ENCODE measurements at places on chromosomes 16 and 17.

DNA sequence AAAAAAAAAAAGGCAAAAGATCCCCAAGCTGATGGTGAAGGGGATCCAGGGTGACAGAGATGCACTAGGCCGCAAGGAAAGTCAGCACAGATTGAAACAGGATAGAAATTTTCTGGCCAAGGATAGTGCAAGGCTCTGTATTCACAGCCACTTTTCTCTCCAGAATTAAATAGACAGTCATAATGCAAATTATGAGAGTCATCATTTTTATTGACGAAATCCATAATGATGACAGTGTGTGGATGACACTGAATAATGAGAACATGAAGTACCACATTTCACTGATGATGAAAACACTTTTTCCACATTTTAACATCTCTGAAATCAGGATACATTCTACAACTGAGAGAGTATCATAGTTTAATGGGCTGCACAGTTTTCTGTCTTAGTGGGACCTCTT lies 72.5 kb downstream of the CDYL2 start:
- no peak for DNase-seq

DNA sequence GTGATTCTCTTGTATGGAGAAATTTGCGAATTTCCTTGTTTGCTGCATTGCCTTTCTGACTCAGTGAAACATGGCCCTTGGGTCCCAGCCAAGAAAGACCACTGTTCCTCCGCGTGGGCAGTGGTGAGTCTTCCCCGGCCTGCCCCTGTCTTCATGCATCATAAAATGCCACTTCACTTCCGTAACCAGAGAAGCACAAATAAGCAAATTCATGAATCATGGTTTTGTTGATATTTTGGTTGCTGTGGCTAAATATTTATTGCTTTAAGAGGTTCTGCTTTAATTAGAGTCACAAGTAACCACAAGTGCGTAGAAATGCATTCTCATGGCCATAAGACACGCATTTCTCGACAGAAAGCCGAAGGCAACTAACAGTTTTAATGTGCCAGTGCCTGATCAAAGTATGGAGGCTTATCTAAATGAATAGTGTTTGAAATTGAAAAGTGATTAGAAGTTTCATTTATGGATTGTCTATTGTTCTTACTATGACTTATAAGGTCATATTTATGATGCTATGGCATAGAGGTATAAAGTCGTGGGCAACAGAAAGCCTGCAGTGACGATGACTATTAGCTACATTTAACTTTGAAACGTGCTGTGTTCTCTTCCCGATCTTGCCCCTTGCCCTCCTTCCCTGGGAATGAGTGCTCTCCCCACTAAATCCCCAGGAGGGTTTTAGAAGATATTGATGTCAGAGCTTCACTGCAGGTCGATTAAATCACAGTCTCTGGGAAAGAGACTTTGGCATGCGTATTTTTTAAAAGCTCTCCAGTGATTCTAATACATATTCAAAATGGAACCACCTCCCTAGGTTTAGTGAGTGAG lies 76.0 kb downstream of the WIPI1 start:
- no peak for DNase-seq

DNA sequence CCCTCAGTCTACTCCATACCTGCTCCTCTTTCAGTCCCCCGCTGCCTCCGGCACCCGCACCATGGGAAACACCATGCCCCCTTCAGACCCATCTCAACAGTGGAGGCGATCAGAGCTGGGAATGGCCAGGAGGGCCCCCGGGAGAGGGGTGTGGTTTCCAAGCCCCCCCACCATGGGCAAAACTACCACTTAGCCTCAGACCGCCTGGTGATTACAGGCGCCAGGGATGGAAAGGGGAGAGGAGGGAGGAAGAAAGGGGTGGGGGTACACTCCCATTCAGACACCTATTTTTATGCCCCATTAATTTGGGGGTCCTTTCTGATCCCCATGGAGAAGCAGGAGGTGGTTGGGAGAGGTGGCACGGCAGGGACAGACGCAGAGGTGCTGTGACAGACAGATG lies at the start of gene C17orf114:
C17orf114 (minus strand) TSS at position 101 of the 400 bp plus-strand sequence.
- DNase-seq, result no peak

DNA sequence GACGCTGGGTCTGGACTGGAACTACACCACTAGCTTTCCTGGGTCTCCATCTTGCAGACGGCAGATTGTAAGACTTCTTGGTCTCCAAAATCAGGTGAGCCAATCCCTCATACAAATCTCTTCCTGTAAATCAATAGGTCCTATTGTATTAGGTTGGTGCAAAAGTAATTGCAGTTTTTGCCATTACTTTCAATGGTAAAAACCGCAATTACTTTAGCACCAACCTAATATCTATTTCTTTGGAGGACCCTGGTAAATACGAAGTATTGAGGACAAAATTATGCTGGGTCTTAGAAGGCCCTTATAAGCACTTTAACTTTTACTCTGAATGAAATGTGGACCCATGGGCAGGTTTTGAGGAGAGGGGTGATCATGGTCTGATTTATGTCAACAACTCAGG lies 330.6 kb upstream of the C16orf82 start:
- DNase-seq, result no peak

- no peak for DNase-seq
Observed at GRCh38 chr16:17063201-17064139, 407.3 kb downstream of the XYLT1 start.

GRCh38 chr16:58634265-58634802 lies 4.7 kb upstream of the CNOT1 start:
- DNase-seq, result no peak

DNA sequence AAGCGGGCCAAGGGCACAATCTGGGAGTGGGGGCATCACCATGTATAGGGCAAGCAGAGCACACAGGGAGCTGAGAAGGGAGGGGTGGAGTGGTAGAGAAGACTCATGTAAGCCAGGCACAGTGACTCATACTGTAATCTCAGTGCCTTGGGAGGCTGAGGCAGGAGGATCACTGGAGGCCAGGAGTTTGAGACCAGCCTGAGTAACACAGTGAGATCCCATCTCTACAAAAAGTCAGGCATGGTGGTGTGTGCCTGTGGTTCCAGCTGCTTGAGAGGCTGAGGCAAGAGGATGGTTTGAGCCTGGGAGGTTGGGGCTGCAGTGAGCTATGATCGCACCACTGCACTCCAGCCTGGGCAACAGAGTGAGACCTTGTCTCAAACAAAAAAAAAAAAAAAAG lies 40.8 kb downstream of the ARHGAP27 start:
- no peak for DNase-seq

DNA sequence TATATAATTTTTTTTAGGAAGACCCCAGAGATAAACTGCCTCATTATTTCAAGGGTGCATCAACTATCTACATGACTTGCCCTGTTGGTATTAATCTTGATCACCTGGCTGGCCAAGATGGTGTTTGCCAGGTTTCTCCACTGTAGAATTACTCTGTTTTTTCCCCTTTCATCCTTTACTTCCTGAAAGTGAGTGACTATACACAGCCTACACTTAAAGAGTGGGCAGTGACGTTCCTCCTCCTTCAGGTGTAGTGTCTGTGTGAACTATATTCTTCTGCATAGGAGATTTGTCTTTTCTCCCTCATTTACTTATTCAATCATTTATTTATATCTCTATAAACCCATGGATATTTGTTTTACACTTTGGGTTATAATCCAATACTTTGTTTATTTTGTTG lies 246.7 kb downstream of the IRF8 start:
- DNase-seq, result no peak

DNA sequence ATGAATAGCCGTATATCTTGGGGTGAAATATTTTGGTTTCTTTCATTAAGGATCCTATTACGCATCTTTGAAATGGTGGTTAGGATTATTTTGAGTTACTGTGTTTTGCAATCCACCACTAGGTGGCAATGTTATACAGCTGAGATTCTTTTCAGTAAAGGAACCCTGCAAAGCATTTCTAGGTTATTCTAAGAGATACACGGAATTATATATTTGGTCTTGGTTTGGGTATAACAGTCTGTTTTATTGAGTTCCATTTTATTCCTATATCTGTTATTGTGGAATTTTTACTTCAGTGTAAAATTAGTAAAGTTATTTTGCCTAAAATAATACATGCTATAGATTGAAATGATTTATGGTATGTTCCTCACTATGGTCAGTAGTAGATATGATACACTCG lies 62.9 kb upstream of the CPHXL start:
- no peak for DNase-seq

- no peak for DNase-seq
Observed at GRCh38 chr17:59611503-59611902, 8.2 kb upstream of the CLTC start.

DNA sequence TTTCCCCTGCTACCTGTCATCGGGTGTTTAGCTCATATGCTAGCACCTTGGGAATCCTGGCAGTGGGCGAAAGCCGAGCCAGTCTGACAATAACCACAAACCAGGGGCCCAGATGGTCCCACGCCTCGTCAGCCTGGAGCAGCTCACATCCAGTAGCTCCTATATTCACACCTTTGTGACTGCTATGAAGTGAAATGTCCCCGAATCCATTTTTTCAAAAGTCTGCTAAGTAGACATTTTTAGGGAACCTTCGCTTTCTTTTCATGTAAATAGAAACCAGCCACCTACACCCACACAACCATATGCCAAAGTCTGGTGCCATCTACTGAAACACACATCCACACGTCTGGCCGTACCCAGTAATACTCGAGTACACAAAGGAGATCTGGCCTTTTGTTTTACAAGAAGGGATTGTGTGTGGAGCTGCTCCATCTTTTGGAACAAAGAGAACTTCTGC lies 176.8 kb downstream of the SLC39A11 start:
- DNase-seq, result no peak

DNA sequence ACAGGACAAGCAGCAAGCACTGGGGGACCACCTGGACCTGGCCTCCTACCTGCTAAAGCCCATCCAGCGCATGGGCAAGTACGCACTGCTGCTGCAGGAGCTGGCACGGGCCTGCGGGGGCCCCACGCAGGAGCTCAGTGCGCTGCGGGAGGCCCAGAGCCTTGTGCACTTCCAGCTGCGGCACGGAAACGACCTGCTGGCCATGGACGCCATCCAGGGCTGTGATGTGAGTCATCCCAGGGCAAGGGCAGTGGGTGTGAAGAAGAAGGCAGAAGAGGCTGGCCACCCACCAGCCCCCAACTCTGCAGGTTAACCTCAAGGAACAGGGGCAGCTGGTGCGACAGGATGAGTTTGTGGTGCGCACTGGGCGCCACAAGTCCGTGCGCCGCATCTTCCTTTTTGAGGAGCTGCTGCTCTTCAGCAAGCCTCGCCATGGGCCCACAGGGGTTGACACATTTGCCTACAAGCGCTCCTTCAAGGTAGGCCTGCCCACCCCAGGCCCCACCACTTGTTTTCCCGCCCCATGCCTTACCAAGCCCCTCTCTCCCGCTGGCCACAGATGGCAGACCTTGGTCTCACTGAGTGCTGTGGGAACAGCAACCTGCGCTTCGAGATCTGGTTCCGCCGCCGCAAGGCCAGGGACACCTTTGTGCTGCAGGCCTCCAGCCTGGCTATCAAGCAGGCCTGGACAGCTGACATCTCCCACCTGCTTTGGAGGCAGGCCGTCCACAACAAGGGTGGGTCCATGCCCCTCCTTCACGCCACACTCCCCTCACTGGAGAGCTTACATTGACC lies 7.3 kb downstream of the PLEKHG4 start:
- DNase-seq, result no peak

GRCh38 chr17:46968224-46968834 lies 10.7 kb downstream of the RPRML start:
- no peak for DNase-seq

DNA sequence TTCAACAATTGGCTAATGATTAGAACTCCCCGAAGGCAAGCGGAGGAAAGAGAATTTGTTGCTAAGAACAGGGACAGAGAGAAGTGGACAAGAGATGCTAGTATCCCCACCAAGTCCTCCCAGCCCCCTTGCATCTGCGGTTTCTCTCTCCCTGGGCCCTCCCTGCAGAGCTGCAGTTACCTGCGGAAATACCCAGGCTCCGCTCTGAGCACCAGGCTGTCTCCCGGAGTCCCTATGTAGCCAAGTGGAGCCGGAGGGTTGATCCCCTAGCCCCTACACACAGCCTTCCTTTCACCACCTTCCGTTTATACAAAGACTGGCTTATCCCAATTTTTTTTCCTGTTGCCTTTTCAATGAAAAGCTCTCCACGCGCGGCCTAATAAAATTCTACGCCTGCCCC lies 834.4 kb downstream of the KCNJ2 start:
- DNase-seq, result no peak

GRCh38 chr16:49738832-49739231 lies 117.1 kb downstream of the ZNF423 start:
- no peak for DNase-seq

DNA sequence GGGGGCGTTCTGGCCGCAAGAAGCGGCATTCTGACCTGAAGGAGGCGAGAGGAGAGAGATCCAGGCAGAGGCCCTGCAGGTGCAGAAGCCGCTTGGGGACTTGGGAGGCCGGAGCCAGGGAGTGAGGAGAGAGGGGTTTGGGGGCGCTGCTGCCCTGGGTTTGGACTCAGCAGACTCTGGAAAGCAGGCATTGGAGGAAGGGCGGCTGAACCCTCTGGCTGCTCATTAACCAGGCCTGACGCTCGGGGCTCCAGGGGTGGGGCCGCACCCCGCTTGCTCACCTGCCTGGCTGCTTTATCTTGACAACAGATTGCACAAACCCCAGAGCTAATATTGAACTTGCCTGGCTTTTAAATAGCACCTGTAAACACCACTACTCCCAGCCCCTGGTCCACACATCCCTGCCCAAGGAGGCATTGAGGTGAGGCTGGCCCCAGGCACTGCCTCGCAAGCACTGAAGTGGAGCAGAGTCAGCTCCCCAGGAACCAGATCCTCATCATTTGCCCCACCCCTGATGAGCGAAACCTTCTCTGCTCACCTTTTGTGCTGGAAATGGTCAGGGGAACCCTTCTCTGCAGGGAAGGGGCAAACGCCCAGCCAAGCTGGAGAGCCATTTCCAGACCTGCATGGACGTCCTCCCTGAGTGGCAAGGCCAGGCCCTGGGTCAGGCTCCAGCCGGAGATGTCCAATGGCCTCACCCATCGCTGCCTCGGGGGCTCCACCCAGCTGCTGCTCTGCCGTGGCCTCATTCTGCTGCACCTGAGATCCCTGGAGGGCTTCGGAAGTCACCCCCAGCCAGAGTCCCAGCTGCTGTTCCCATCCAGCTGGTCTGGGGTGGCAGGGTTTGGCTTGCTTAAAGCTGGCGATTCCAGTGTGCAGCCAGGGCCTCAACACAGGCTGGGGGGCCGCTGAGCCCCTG lies 190.2 kb upstream of the GSE1 start:
- DNase-seq, result no peak

DNA sequence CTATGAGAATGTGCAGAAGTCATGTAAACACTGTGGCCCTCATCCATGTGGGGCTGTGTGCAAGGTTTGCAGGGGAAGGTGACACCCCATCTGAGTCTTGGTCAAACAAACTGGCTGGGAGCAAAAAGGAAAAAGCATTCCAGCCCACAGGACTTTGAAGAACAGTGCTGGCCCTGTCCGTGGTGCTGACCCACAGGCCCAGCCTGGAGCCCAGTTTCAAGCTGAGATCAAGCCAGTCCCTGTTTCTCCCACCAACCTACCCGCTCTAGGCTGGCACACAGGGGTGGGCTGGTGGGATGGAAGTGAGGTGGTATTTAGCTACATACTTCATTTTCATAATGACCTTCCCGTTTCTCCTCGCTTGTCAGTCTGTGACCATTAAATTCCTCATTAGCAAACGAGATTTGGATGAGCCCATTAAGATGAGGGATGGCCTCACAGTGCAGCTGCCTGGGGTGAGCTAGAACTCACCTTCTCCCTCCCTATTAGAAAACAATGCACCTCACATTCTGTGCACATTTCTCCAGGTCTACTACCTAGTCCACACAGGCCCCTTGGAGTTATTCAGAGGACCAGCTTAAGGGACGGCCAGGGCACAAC lies 12.6 kb upstream of the RPL38 start:
- DNase-seq, result no peak

- no peak for DNase-seq
Observed at GRCh38 chr17:49002331-49002730, 5.1 kb downstream of the IGF2BP1 start.

Measured in stimulated activated CD4-positive, alpha-beta T cell treated with anti-CD3 and anti-CD28 coated beads, Interleukin-2, amount 100 ng/mL, for 24 hours (primary cell).